Hair follicular keratinocyte (primary cell): ENCODE measurements at places on chromosomes 11 and 22. TPM values are rescaled to one million over a fixed set of nuclear protein-coding genes. Genes with fewer than 3 reads are reported as not detected.

AQP11 gene
- total RNA-seq, result 0.11 TPM in 1 of 2 replicates, not detected in the other

IRAG1 gene
- total RNA-seq, result under 0.01 and 0.11 TPM in 2 replicates

JRKL gene
- 3.9 and 5.5 TPM in 2 replicates for total RNA-seq

ACTN3 gene
- total RNA-seq, result not detected in 2 replicates

NXPE1 gene
- not detected in 2 replicates for total RNA-seq

C22orf42 gene
- not detected in 2 replicates for total RNA-seq

MIAT gene
- 0.08 and 0.16 TPM in 2 replicates for total RNA-seq

MYO7A gene
- 0.30 and 0.70 TPM in 2 replicates for total RNA-seq

UPB1 gene
- not detected in 2 replicates for total RNA-seq

PIK3C2A gene
- 27.2 and 39.0 TPM in 2 replicates for total RNA-seq

TEAD1 gene
- 28.9 and 38.6 TPM in 2 replicates for total RNA-seq

P2RY2 gene
- 7.2 and 13.2 TPM in 2 replicates for total RNA-seq

OR52E8 gene
- total RNA-seq, result not detected in 2 replicates

ROBO4 gene
- 5.8 and 6.8 TPM in 2 replicates for total RNA-seq

OR51B4 gene
- total RNA-seq, result not detected in 2 replicates

SAA1 gene
- 160 and 186 TPM in 2 replicates for total RNA-seq

DBX1 gene
- total RNA-seq, result not detected in 2 replicates

ATP5MG gene
- total RNA-seq, result 44.9 and 67.7 TPM in 2 replicates

FADS2 gene
- total RNA-seq, result 162 and 243 TPM in 2 replicates

CDC45 gene
- total RNA-seq, result 13.1 and 42.6 TPM in 2 replicates

IL10RA gene
- not detected in 2 replicates for total RNA-seq

ADM gene
- 23.7 and 36.8 TPM in 2 replicates for total RNA-seq

GPHA2 gene
- total RNA-seq, result not detected in 2 replicates

NECTIN1 gene
- total RNA-seq, result 65.2 and 86.8 TPM in 2 replicates

ST14 gene
- 85.2 and 88.1 TPM in 2 replicates for total RNA-seq

SLC7A4 gene
- 0.23 and 0.47 TPM in 2 replicates for total RNA-seq

ISX gene
- total RNA-seq, result not detected in 2 replicates

TTC36 gene
- total RNA-seq, result not detected in 2 replicates

MAPK8IP2 gene
- 0.72 and 1.1 TPM in 2 replicates for total RNA-seq

THY1 gene
- 26.0 and 36.8 TPM in 2 replicates for total RNA-seq

TEX54 gene
- total RNA-seq, result not detected in 2 replicates

NPAT gene
- 6.4 and 9.3 TPM in 2 replicates for total RNA-seq

RAB39A gene
- total RNA-seq, result not detected in 2 replicates

MMP27 gene
- total RNA-seq, result not detected in 2 replicates

FAM227A gene
- 0.16 TPM in 1 of 2 replicates, not detected in the other for total RNA-seq

MPZL2 gene
- 77.9 and 80.6 TPM in 2 replicates for total RNA-seq

PVALB gene
- total RNA-seq, result not detected in 2 replicates

BTG4 gene
- 2.3 TPM in 1 of 2 replicates, not detected in the other for total RNA-seq

MS4A7 gene
- total RNA-seq, result not detected in 2 replicates

ACRV1 gene
- total RNA-seq, result 0.11 TPM in 1 of 2 replicates, not detected in the other

SEPTIN5 gene
- 2.6 and 14.9 TPM in 2 replicates for total RNA-seq

PHF5A gene
- total RNA-seq, result 48.5 and 86.8 TPM in 2 replicates

ANO5 gene
- not detected in 2 replicates for total RNA-seq

FAM89B gene
- total RNA-seq, result 37.1 and 47.3 TPM in 2 replicates

GSTT4 gene
- not detected in 2 replicates for total RNA-seq

SUSD2 gene
- total RNA-seq, result 0.04 and 0.16 TPM in 2 replicates

MPPED2 gene
- not detected in 2 replicates for total RNA-seq

VWCE gene
- 0.04 and 0.23 TPM in 2 replicates for total RNA-seq

NCAM1 gene
- total RNA-seq, result 0.31 TPM in 1 of 2 replicates, not detected in the other

TMEM191C gene
- total RNA-seq, result 0.08 and 0.47 TPM in 2 replicates

MS4A3 gene
- not detected in 2 replicates for total RNA-seq

PATE4 gene
- total RNA-seq, result not detected in 2 replicates

E2F8 gene
- total RNA-seq, result 1.0 and 3.3 TPM in 2 replicates

OTOG gene
- total RNA-seq, result not detected in 2 replicates

DENND5A gene
- 18.5 and 21.2 TPM in 2 replicates for total RNA-seq

ADORA2A gene
- 0.49 and 1.0 TPM in 2 replicates for total RNA-seq

TNNT3 gene
- total RNA-seq, result not detected in 2 replicates

KRTAP5-10 gene
- total RNA-seq, result not detected in 2 replicates

OR6A2 gene
- total RNA-seq, result not detected in 2 replicates

FAM180B gene
- total RNA-seq, result not detected in 2 replicates
